ENCODE measurements at places on chromosomes 13 and 19. TPM values are rescaled to one million over a fixed set of nuclear protein-coding genes. Genes with fewer than 3 reads are reported as not detected.

The PRR36 gene
- 0.40 TPM for total RNA-seq

GRCh38 chr19:42178791-42179674 is 38.4 kb downstream of the DEDD2 start:
- peaks cover 3% of the 10 kb centered on the region for H3K4me1 ChIP-seq
- DNase-seq, result no peak
- no peak overlapping the region for H3K27ac ChIP-seq
- H3K27me3 ChIP-seq, result peaks cover 86% of the 10 kb centered on the region
- no peaks in the 10 kb centered on the region for H3K36me3 ChIP-seq
- H3K4me3 ChIP-seq, result no peak overlapping the region

- no peaks in the 10 kb centered on the region for H3K36me3 ChIP-seq
- no peak overlapping the region for H3K4me3 ChIP-seq
- no peaks in the 10 kb centered on the region for H3K27me3 ChIP-seq
- H3K27ac ChIP-seq, result no peak overlapping the region
- no peak for DNase-seq
Observed at GRCh38 chr13:101648766-101649487, 196.5 kb downstream of the ITGBL1 start.

The TTC9B gene
- total RNA-seq, result not detected

DNA sequence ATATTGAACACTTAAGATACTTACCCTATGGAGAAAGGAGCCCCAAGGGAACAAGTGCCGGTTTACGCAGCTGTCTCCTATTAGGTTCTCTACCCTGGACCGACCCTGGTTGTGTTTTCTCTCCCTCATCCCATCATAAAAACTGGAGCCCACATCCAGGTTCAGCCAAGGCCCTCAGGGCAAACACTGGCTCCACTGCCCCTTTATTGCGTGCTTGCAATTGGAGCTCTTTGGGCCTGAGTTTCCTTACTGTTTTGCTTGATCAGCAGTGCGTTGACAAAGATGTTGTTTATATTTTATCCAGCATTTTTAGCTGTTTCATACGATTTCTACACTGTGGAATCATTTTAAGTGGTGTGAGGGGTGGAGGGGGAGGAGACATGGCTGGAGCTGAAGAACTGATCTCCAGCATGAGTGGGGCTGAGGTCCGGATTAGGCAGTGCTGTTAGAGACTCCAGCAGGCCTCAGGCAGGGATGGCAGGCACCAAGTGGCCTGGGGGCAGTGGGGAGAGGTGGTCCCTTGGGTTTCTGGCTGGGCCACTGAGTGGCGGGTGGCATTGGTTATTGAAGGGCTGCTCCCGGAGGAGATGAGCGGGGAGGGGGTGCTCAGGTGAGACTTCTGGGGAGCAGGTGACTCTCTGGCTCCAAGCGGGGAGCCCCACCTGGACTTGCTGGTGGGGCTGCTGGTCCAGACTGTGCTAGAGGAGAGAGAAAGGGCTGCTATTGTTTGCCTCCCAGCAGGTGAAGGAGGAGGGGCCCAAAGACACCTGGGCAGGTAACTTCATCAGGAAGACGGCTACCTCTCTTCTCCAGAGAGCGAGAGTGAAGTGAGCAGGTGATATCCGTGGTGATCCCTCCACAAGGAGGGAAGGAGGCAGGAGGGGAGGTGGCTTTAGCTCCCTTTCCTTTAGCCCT is 62.4 kb upstream of the RNF113B start:
- DNase-seq, result peak; percentile 42
- H3K27ac ChIP-seq, result peak overlapping the region; percentile 81
- H3K36me3 ChIP-seq, result no peaks in the 10 kb centered on the region
- H3K4me1 ChIP-seq, result peaks cover 8% of the 10 kb centered on the region

GRCh38 chr13:39580881-39581575 is 22.0 kb downstream of the LHFPL6 start:
- H3K27ac ChIP-seq, result no peak overlapping the region
- no peak for DNase-seq
- no peak overlapping the region for H3K4me3 ChIP-seq
- no peaks in the 10 kb centered on the region for H3K4me1 ChIP-seq

The GJA3 gene
- 0.16 TPM for total RNA-seq

DNA sequence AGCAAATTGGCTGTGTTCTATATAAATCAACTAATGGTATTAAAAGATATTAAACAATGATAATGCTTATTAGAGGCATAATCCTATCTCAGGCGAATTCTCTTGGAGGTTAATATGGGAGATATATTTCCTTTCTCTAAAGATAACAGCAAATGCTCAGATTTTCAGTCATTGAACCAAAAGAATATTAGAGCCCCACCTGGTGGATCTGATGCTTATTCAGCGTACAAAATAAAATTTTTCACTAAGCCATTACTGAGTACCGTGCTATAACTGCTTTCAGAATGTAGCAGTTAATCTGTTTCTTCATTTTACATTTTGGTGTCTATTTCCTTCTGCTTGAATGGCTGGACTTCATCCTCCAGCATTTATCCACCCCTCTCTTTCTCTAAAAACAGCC is 143.3 kb upstream of the IPO5 start:
- H3K36me3 ChIP-seq, result no peaks in the 10 kb centered on the region
- H3K4me3 ChIP-seq, result no peak overlapping the region
- H3K27ac ChIP-seq, result no peak overlapping the region
- DNase-seq, result peak; percentile 52

DNA sequence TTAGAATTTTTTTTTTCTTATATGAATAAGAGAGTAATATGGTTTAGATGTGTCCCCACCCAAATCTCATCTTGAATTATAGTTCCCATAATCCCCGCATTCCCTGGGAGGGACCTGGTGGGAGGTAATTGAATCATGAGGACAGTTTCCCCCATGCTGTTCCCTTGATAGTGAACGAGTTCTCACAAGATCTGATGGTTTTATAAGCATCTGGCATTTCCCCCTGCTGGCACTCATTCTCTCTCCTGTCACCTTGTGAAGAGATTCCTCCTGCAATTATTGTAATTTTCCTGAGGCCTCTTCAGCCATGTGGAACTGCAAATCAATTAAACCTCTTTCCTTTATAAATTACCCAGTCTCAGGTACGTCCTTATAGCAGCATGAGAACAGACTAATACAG is 205.7 kb downstream of the MYO16 start:
- no peaks in the 10 kb centered on the region for H3K4me1 ChIP-seq
- H3K27ac ChIP-seq, result no peak overlapping the region
- no peak for DNase-seq
- no peaks in the 10 kb centered on the region for H3K27me3 ChIP-seq
- no peaks in the 10 kb centered on the region for H3K36me3 ChIP-seq

Data from hepatocyte (in vitro differentiated cells).